ENCODE measurements at places on chromosomes 2 and 18.

- DNase-seq = no peak
Observed at GRCh38 chr2:239910851-239911640, 114.1 kb downstream of the NDUFA10 start.

DNA sequence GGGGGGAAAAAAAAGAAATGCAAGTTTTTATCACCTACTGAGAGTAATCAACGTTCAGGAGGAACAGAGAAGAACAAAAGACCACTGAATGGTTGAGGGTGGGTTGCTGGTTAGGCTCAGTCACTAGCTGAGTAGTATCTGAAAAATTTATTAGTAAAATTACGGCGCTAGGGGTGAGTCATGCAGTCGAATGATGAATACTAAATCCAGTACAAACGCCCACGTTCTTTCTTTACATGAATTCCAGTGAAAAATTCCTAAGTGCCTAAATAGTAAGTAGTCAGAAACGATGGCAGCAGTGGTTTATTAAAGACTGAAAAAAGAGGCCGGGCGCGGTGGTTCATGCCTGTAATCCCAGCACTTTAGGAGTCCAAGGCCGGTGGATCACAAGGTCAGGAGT is 52.0 kb downstream of the TEKT4 start:
- DNase-seq = no peak

- DNase-seq = no peak
Observed at GRCh38 chr2:100397118-100397860, 20.2 kb downstream of the CHST10 start.

DNA sequence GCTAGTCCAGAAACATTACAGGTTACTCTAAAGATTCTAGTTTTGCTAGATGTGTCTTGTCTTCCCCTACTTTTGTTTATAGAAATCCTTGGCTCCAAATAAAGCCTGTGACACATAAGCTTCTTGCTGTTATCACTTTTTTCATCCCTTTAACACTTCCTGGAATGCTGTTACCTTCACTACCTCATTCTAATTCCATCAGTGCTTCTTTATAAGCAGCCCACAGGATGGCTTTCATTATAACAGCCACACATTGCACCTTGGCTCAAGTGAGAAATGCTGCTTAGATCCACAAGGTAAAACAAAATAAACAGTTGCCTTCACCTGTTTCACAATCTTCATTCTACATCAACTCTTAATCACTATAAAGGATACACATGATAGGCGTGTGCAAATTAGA is 221.7 kb downstream of the SLC8A1 start:
- DNase-seq = no peak

GRCh38 chr2:54519841-54520459 is 63.8 kb downstream of the SPTBN1 start:
- DNase-seq = no peak

GRCh38 chr18:3027370-3027891 is 14.5 kb upstream of the LPIN2 start:
- no peak for DNase-seq

DNA sequence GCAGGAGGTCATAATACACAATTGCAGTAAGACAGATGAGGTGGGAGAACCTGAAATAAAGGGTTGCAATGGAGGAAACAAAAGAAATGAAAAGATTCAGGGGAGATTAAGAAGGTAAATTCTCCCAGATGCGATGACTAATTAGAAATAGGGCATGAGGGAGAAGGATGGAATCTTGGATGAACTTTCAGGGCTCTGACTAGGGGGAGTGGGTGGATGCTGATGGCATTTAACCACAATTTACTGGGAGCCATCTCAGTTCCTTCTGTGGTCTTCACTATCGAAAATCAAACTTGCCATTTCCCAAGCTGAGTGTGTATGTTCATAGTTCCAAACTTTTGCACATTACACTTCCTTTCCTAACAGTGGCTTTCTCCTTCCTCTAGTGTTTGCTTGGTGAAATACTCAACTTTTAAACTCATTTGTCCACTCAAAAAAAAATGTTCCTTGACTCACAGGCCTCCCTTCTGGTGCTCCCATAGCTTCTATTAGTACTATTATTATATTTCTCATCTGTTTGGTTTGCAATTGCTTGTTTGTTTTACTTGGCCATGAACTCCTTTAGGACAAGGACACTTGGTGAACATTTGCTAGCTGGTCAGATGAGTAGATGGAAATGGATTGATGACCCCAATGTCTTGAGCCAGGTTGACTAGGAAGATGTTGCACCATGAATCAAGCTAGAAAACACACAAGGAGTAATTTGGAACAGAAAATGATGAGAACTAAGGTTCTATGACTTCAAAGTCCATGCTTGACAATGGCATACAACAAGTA is 178.5 kb downstream of the DIS3L2 start:
- no peak for DNase-seq

DNA sequence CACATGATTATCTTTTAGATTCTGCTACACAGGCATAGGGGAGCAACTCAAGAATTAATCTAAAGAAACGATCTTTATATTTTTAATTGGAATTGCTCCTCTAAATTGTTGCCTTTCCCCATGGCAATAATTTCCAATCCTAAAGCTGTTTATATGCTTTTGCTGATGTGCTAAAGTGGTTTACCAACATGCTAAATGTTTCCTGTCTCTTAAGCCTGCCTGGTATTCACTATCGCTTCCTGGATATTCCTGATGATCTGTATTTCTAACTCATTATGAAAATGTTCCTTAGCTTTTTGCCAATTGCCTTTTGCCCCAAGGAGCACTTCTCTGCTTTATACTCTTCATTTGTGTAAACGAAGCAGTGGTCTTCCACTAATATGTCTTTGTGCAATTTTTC is 65.8 kb downstream of the PTPN2 start:
- no peak for DNase-seq

DNA sequence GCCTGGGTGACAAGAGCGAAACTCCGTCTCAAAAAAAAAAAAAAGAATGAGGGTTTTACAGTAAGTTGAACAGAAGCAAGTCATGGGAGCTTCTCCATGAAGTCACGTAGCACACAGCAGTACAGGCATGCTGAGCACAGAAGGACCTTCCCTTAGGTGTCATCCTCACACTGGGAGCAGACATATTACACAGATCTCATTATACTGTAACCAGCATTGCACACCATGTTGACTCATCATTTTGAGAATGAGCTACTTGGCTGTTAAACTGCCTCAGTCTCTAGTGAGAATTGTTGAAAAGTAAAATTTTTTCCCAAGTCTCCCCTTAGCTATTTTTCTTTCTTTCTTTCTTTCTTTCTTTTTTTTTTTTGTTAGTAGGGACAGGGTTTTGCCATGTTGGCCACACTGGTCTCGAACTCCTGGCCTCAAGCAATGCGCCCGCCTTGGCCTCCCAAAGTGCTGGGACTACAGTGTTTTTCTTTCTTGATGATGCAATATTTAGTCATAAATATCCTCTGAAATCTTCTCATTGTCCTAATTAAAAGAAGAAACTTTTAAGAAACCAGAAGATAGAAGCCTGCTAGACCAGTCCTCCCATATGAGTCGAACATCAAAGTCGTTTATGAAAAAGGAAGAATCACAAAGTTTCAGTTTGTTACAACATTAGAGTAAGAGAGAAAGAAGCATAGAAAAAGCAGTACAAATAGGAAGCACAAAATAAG is 37.9 kb upstream of the PPP1CB start:
- no peak for DNase-seq

GRCh38 chr2:165469417-165469816 is at the start of gene CSRNP3:
TSS of gene CSRNP3 (plus strand) at chr2:165469698. CDS start at chr2:165595066, 125,368 bp downstream.
- DNase-seq = peak; percentile 78

GRCh38 chr2:164917296-164917903 is 37.9 kb downstream of the SLC38A11 start:
- no peak for DNase-seq

DNA sequence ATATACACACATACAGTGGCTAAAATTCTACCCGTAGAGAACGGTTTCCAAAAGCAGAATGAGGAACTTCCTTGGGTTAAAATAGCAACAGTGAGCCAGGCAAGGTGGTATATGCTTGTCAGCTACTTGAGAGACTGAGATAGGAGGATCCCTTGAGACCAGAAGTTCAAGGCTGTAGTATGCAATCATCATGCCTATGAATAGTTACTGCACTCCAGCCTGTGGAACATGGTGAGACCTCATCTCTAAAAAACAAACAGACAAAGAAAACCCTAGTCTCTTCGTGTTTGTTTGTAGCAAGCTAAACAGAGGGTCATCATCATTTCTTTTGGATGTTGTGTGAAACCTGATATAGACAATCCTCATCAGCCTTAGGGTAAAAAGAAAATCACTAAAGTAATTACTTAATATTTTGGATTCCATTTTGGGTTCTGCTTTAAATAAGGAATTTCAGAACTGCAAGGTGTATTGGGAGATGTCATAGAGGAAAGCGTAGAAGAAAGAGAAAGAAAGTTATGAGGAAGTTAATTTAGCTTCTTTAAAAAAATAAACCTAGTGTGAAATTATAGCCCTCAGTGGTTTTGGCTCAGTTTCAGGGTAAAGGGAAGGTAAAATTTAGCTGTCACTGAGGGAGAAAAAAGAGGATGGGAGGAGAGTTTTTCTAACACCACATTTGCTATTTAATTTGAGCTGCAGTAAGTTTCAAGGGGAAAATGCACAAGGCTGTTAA is 46.5 kb downstream of the PLEK start:
- DNase-seq = no peak

DNA sequence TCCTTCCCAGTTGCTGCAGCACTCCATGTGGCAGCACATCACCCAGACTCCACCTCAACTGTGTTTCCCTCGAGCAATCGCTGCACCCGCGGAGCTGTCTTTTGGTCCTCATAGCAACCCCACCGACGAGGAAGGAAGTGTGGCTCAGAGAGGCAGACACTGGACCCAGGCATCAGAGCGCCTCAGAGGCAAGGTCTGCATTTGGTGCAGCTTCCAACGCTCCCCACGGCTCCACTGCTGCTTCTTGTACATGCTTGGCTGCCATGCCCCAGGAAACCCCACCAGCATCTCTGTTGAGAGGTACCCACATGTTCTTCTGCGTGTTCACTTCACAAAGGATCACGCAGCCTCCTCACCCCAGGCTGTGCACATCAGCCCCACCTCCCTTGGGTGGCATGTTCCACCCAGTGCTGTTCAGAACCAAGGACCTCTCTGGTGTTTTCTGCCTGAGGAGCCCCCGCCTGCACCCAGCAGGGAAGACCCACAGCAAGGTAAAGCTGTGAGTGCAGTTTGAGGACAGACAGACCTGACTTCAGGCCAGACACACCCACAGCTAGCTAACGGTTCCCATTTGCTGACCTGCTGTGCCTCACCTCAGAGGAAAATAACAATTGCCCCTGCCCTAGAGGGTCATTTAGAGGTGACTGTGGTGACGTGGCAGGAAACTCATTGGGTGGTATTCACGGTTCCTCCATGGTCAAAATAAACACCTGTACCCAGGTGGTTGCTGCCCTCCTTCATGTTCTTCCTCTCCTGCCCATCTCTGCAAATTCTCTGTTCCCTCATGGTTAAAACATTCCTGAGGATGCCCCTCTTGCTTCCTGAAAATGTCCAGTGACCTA is 326.3 kb upstream of the MYT1L start:
- no peak for DNase-seq

DNA sequence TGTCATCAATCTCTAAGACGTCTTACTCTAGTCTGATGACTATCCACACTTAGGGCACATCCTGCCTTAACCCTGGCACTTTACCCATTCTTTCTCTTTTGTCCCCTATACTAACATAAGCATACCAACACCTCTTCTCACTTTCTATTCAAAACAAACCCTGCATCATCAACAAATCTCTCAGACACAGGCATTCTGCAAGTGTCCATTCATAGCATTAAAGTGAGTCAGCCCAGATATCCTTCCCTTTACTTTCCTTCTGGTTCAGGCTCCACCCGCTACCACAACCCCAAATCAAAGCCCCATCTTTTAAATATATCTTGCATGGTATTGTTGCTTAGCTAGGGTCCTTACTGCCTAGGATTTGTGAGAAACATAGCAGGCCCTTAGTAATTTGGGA is 3.8 kb downstream of the GRB14 start:
- DNase-seq = no peak

- no peak for DNase-seq
Observed at GRCh38 chr2:149004836-149005235, 33.7 kb upstream of the LYPD6B start.

GRCh38 chr2:215137741-215138340 is 585 bp downstream of the ABCA12 start:
- DNase-seq = no peak

DNA sequence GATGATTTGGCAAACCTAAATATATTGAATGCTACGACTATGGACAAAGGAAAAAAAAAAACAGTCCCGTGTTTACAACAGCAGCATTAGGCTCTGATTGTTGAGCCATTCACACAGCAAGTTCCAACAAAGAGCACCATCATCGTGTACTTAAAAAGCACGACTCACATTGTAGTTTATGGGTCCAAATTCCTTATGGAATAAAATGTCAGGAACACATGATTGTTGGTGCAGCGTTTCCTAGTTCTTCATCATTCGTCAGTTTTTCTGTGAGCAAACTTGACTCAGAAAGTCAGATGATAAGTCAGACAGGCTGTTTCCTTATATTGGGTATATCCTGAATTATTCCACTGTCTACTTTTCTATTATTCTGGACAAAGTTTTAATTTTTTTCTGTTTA is 10.0 kb upstream of the KIDINS220 start:
- DNase-seq = no peak

GRCh38 chr2:83584672-83585071 is 874.4 kb downstream of the SUCLG1 start:
- no peak for DNase-seq

DNA sequence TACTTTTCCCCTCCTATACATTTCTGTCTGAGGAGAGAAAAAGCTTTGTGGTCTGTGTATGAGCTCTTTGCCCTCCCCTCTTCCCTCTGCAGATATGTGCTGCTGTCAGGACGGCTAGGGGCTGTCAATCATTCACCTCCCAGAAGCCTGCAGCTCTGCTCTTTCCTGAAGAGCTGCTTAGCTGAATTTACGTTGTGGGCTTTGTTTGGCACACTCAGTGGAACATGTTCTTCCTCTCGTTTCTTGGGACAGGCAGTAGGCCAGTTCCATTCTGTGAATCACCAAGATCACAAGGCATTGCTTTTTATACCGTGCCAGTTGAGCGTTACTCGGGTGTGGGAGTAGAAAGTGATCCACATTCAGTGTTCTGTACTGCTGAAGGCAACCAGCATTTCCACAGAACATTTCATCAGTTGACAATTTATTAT is 136.7 kb downstream of the LAMA3 start:
- DNase-seq = no peak

- DNase-seq = no peak
Observed at GRCh38 chr2:78910376-78910775, 115.1 kb upstream of the REG3G start.

DNA sequence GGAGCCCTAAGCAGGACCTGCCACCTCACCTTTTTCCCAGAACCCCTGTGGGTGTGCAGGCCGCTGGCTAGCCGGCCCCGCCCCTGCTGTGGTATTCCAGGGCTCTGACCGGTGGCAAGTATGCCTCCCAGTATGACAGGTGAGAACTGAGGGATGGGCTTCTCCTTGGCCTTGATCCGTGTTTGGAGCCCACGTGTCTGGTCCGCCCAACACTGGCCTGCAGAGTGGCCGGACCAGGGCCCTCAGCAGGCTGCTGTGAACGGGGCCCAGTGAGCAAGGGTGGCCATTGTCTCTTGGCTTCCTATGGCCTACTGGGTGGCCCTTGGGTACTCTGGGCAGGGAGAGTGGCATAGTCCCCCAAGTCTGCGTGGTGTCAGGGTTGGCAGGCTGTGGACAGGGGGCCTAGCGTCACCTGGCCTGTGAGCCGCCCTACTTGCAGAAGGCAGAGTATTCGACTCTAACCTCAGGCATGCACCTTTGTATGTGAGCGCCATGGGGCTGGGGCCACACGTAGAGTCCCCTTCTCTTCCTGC is 1.8 kb downstream of the RNPEPL1 start:
- DNase-seq = no peak

- DNase-seq = no peak
Observed at GRCh38 chr2:27050281-27050995, 1.0 kb upstream of the AGBL5 start.

- no peak for DNase-seq
Observed at GRCh38 chr2:240239325-240239724, 98.9 kb upstream of the OTOS start.

All from iPS DF 19.7 (cell line).